ENCODE measurements at places on chromosomes 5 and 9.
A peak's percentile ranks its signal among the peaks of the same experiment; 100 is the strongest.

GRCh38 chr5:133372293-133372937 lies 239.9 kb downstream of the FSTL4 start:
- no peak for DNase-seq

DNA sequence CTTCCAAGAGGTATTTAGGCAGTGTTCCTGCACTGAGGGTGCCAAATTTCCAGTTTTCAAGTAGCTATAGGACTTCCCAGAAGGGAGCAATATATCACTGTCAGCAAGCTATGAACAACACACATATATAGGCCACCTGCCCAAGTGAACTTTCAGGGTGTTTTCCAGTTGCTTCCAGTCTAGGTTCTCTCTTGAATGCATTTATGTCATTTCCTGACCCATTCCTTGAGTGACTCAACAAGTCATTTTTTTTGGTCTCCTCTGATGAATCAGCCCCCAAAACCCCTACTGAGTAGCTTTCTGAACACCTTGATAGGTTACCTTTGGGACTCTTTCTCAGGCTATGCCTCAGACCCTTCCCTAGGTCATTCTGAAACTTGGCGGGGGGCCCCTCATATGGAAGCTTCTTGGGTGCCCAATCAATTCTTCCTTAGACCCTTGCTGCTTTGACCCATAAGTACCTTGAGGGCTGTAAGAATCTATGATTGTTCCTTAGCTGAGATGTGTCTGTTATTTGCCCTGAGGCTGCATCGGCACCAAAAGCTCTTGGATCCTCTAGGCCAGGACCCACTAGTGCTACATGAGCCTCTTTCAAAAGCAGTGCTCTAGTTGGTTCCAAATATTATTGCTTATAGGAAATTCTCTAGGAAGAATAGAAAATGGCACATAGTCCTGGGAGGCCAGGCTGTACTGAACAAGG lies 12.4 kb downstream of the DNAJB5 start:
- DNase-seq, result no peak

DNA sequence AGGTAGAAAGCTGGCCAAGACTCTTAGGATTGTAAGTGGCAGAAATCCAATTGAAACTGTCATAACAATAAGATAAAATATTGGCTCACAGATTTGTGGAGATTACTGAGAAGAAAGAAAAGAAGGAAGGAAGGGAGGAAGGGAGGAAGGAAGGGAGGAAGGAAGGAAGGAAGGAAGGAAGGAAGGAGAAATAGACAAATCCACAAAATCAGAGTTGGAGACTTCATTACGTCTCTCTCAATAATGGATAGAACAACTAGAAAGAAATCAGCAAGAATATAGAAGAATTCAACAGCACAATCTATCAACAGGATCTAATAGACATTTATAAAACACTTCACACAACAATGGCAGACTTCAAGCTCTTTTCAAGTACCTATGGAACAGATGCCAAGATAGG lies 17.9 kb upstream of the PAM start:
- DNase-seq, result no peak

DNA sequence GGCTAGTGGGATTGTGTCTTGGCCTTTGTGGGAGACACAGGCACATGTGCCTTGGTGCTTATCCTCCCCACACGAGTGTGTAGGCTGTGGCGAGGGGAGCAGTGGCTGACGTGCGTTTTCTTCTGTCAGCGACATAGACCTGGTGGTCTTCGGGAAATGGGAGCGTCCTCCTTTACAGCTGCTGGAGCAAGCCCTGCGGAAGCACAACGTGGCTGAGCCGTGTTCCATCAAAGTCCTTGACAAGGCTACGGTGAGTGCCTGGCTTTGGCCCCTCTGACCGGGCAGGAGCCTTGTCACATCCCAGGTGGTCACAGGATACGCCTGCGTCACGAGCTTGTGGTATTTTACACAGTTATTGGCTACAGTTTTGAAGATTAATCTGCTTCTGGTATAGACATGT lies 26.4 kb downstream of the TENT4A start:
- DNase-seq, result no peak

DNA sequence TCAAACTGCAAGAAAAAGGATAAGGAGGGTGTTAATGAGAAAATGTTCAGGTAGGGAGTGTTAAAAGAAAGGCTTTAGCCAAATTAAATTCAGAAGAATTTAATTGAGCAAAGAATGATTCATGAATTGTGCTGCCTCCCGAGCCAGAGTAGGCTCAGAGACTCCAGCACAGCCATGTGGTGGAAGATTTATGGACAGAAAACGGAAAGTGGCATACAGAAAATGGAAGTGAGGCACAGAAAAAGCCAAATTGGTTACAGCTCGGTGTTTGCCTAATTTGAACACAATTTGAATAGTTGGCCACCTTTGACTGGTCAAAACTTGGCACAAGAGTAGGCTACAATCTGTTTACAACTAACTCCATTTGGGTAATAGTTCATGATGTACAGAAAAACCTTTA lies 9.6 kb upstream of the SLC30A5 start:
- DNase-seq, result no peak

DNA sequence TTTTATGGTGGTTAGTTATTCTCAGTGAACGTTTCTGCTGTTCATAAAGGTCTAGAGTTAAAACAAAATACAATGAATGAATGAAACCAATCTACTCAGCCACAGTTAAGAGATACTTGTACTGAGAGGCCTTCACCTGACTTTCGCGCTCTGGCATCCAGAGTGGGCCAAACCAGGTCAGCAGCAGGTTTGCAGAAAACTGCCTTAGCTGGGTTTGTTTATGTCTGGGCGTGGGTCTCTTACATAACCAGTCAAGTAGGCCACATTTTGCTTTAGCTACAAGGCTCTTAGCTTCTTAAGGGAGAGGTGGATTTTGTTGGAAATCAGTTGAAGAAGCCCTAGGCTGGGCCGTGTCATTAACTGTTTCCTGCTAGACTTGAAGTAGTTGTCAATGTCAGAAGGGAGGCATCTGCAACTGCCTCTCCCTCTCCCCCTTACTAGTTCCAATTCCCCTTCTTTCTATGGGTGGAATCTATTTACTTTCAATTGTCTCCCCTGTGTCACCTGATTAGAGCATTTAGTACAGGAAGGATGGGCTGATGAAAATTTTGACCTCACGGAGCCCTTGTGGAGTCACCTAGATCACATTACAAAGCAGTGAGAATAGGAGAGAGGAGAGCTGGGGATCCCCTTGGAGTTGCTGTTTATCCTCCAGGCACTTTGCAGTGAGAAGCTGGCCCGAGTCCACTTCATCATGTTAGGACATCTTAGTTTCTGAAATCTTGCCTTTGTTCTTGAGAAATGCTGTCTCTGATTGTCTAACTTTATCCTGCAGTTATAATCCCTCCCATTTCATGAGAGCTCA lies 200.5 kb downstream of the ARHGEF28 start:
- no peak for DNase-seq

GRCh38 chr9:93343663-93344062 lies 107.8 kb upstream of the FAM120A start:
- no peak for DNase-seq

- DNase-seq, result no peak
Measured at GRCh38 chr5:168950241-168950951, 350.5 kb downstream of the SLIT3 start.

- no peak for DNase-seq
Measured at GRCh38 chr9:119509291-119509905, 140.2 kb upstream of the BRINP1 start.

DNA sequence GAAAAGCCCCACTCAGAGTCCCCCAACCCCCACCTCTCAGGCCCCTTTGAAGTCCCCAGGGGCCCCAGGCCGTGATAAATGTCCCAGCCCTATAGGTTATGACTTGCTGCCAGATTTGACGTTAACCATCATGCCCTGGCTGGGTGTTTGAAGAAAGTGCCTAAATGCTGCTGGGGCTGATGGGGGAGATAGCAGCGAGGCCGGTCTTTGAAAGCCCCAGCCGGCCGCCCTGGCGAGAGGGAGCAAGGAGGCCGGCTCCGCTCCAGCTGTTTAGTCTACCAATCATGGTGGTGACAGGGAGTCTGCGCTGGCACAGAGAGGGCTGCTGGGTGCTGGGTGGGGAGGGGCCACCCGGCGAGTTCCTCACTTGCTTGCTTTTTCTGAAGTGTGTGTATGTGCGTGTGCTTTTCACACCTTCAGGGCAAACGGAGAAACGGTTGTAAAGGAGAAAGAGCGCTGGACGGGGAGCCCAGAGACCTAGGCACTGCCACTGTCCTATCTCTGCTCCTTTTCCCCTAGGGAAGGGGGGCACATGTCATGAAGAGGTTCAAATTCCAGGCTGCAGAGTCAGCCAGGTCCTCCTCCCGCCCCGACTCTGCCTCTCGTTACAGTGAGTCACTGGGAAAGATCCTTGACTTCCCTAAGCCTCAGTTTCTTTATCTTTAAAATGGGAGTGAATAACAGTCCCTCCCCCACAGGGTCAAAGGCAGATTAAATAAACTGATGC lies 126.1 kb upstream of the HAND1 start:
- DNase-seq, result no peak

GRCh38 chr5:177489119-177489716 lies 8.2 kb downstream of the PDLIM7 start:
- DNase-seq, result no peak

- no peak for DNase-seq
Measured at GRCh38 chr5:80930940-80931339, 29.2 kb upstream of the RASGRF2 start.

- no peak for DNase-seq
Measured at GRCh38 chr9:130158001-130158400, 14.2 kb upstream of the NCS1 start.

DNA sequence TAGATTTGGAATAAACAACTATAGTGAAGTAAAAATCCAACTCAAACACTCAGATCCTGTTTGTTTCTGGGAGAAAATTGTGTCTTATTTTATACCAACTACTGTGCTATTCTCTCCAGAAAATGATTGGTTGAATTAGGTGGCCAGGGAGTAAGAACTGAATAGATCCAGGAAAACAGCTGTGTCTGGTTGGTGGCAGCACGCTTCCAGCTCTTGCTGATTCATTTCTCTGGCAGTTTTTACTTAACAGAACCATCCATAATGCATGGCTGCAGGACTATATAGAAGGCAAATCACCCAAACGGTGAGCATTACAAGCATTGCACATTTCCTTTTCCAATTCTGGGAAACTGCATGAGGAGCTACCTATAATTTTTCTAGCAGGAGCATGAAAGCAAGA lies 29.5 kb downstream of the DMAC1 start:
- DNase-seq, result no peak

DNA sequence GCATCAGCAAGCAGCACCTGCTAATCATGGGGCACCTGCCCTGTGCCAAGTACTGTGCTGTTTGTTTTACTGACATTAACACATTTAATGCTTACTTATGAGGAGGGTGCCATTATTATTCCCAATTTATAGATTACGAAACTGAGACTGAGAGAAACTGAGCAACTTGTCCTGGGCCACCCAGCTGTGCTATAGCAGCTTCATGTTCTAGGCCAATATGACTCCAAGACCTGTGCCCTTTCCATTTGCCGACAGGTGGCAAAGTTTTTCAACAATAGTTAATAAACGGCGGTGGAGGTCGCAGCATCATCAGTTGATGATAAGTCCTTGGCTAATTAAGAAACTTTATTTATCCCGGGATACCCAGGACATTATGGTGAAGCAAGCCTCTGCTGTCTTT lies 55.4 kb downstream of the TIMD4 start:
- no peak for DNase-seq

DNA sequence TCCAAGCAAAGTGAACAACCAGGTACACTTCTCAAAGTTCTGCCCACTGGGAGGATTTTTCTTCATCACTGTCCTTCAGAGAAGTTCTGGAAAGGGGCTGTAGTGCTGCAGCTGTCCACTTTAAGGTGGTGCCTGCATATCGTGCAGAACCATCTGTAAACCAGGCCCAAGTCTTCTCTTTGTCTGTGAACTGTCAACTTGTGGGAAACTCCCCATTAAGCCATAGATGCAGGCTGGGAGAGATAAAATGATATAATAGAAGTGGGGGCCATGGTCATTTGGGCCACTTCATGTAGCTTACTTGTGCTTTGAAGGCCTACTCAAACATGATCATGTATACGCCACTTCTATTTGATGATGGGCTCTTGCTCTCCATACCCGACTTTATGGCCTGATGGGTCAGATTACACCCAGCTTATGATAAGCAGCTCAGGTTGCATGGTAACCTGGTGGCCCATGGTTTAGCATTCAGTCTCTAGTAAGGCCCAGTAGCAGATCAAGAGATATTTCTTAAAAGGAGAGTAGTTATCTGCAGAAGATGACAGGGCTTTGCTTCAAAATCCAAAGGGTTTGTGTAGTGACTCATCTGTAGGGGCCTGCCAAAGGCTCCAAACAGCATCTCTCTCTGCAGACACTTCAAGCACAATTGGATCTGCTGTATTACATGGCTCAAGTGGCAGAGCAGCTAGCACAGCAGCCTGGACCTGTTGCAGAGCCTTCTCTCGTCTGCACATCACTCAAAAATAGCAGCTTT lies 15.7 kb upstream of the BTF3 start:
- no peak for DNase-seq

DNA sequence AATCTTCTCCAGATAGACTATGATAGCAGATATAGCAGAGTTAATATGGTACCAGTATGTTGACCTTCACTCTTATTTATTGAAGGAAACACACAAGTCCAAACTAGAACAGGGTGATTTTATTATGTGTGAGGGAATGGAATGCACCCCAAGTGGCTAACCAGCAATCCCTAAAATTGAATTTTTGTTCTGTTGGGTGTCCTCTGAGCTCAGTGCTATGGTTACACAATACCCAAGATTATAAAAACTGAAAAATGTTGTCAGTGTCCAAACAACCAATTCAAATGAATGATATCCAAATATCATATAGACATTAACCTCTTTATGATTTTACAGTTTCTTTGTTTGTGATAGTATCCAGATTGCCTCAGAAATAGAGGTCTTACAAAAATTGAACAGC lies 60.9 kb downstream of the NNT start:
- DNase-seq, result no peak

DNA sequence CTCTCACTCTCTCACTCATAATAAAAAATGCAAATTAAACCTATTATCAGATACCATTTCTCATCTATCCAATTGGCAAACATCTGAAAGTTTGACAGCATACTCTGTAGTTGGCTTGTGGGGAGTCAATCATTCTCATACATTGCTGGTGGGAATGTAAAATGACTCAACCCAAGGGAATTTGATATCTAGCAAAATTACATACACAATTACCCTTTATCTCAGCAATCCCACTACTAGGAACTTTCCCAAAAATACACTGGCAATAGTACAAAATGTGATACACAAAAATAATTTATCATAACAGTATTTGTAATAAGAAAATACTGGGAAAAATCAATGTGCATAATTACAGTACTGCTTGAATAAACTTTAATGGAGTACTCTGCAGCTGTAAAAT lies 731.3 kb downstream of the DTWD2 start:
- DNase-seq, result no peak

DNA sequence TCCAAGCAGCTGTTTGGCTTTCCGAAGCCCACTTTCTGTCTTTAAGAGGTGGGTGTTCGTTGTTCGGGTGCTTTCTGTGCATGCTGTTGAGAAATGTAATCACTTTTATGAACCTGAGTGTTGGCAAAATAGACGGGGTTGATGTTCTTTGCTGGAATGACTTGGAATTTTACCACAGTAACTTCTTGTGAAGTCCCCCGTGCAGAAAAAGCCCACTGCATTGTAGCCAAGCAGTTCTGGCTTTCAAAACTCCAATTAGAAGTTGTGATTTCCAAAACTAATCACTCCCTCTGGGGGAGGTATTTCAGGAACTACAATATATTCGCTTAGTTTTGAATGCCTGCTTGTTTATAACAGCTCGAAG lies 111.1 kb downstream of the PAM start:
- DNase-seq, result no peak

- peak; percentile 50 for DNase-seq
Measured at GRCh38 chr5:120599576-120599975, 135.5 kb downstream of the PRR16 start.

All from LoVo (cell line).